ENCODE measurements at places on chromosomes 16 and 17. TPM values are rescaled to one million over a fixed set of nuclear protein-coding genes. Genes with fewer than 3 reads are reported as not detected.
A peak's percentile ranks its signal among the peaks of the same experiment; 100 is the strongest.

MPP3 gene
- total RNA-seq = 5.9 TPM

- DNase-seq = peak; percentile 44
Measured at GRCh38 chr17:72890711-72891110, 201.8 kb downstream of the SLC39A11 start.

LGALS9 gene
- total RNA-seq = 5.0 TPM

DNA sequence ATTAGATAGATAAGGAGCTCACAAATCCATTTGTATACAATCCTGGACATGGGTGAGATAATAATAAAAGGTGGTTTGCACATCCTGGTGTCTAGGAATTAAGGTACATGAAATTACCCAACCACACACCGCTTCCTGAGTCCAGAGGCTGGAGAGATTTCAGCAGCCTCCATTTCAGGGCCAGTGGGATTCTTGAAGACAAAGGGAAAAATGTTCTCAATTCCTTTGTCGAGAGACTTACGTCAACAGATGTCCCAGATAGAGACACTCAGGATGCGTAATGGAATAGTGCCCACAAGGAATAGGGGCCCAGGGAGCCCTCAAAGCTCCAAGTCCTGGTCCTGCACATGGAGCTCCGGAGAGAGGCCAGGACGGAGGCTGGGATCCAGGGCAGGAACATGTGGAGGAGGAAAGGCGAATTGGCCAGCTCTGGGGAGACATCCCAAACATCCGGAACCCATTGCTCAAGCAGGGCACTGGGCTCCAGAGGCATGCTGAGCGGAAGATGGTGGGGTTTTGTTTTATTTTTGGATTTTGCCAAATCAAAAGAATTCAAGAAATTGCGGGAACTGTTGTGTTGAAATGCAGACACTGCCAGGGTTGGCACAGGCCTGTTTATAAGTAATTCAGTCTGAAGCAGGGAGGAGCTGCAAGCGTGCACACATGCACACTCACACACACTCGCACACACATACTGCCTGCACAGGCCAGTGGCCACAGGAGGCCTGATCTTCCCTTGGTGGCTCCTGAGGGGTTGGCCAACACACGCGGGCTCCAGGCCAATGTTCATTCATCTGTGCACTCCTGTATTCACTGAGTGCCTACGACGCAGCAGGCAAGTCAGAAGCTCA lies 97.2 kb downstream of the NOG start:
- DNase-seq = no peak

SHISA6 gene
- total RNA-seq = not detected

- DNase-seq = no peak
Measured at GRCh38 chr17:9225305-9226101, 204.2 kb downstream of the NTN1 start.

LCMT1 gene
- 42.8 TPM for total RNA-seq

SULT1A1 gene
- 15.6 TPM for total RNA-seq

GRCh38 chr16:89365044-89365467 lies 125.3 kb downstream of the ANKRD11 start:
- DNase-seq = no peak

DNA sequence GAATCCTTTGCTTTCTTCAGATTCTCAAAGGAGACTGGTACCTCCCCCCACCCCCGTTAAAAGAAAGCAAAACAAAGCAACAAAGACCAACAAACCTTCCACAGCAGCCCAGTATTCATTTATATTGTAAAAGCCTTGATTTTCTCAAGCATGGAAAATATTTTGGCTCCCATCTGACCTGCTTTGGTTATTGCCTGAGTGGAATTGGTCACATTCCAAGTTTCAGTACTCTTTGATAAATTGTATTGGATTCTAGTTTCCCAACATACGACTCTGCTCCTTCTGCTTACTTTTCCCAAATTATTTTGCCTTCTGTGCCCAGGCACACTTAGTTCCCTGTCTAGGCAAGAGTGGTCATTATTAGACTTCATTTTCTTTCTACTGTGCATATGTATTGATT lies 1.3 kb downstream of the ABCC11 start:
- DNase-seq = no peak

- DNase-seq = no peak
Measured at GRCh38 chr17:64377769-64378282, 12.8 kb downstream of the PECAM1 start.

- no peak for DNase-seq
Measured at GRCh38 chr17:70499067-70499786, 329.9 kb downstream of the KCNJ2 start.

DLX3 gene
- not detected for total RNA-seq

GRCh38 chr17:71147906-71148305 lies 972.9 kb upstream of the SOX9 start:
- no peak for DNase-seq

- DNase-seq = no peak
Measured at GRCh38 chr17:28320215-28321061, 1.4 kb downstream of the TMEM97 start.

ANKRD11 gene
- 114 TPM for total RNA-seq

DNA sequence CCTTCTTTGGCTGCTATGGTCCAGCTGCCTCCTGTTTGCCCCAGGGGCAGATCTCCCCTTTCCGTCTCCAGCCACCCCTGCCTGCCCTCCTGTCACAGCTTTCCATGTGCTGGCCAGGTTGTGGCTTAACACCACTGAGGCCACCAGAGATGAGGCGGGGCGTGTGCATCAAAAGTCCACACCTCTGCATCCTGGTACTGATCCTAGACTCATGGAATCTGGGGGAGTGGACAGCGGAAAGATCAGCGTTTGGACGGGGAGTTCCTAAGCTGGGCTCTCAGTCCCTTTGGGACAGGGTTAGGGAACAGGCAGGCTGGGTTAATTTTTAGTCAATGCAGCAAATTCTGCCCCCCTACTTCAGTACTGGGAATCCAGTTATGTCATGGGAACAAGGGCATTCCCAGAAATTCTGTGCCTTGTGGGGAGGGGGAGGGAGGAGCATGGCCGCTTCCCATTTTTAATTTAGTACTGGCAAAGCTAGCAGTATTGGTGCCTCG lies 3.9 kb downstream of the IGFBP4 start:
- no peak for DNase-seq

DNA sequence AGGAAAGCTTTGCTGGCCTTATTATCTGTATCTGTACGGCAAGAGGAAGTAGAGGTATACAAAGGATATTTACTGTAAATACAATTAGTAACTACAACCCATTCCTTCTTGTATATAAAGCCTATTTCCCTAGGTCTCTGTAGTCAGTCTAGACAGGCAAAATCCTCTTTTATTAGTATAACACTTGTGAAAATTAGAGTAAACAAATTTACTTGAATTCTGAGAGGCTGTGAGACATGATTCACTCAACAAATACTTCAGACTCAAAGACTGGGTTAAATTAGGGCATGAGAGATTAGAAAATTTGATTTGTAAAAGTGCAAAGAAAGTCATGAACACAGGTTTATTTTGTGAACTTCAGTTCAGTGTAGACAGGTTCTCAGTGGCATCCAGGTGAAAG lies 30.9 kb upstream of the CDH8 start:
- DNase-seq = no peak

- DNase-seq = no peak
Measured at GRCh38 chr17:56822725-56823124, 11.0 kb downstream of the C17orf67 start.

- no peak for DNase-seq
Measured at GRCh38 chr16:79523971-79524370, 76.6 kb downstream of the MAF start.

All from K562 (cell line).